ENCODE measurements at places on chromosomes 2 and 18.

DNA sequence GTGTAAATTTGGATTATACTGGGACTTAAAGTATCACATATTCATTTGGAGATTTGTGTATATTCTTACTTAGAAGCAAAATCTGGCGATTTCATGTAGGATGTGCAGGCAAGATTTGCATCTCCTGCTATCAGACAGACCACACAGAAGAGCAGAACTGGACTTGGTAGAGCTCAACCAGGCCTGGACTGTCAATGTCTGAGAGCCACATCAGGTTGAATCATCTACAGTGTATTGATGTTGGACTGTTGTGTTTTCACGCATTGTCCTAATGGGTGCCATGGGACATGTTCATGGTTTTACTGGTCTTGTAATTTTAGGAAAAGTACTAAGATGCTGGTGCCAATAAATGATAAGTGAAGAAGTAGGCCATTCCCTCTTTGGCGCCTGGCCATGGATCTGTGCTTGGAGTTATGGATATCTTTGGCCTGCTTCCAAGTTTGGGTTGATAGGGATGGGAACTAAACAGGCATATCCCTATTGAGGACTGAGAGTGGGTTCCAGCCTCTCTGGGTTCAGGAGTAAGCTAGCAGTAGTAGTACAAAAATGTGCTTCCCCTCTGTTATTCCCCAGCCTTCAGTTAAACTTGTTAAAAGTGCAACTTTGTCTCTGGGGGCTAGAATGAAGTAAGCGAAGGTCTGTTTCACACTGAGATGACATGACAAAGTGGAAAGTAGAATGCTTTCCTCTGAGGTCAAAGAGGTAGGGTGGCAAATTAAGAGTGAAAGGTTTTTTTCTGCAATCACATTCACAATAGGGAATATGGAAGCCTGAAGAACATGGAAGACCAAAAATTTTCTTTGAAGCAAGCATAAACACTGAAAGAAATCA, 49.2 kb upstream of the NEMP2 start:
- DNase-seq: no peak

GRCh38 chr2:121284463-121285449, at the start of gene TFCP2L1:
TFCP2L1 (minus strand) TSS chr2:121285202; CDS start chr2:121285109, 93 bp downstream.
- no peak for DNase-seq

- DNase-seq: no peak
These were observed 715.5 kb upstream of the LRRTM4 start for GRCh38 chr2:78237704-78238103.

DNA sequence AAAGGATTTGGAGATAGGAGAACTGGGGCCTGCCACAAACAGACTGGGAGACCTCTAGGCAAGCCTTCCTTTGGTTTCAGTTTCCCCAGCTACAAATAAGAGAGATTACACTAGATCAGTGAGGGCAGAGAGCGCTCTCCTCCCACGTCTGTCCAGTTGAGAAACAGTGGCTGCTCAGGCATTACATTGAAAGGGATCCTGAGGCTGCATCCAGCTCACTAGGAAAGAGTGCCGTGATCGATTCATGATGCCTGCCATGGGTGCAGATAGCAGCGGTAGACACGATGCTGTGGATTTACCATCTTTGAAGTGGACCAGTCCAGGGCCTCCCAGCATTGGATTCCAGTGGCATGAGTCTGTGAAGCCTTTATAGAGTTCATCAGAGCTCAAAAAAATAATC, 62.6 kb downstream of the EN1 start:
- no peak for DNase-seq

GRCh38 chr18:38688416-38688815, 1122.8 kb upstream of the CELF4 start:
- no peak for DNase-seq

DNA sequence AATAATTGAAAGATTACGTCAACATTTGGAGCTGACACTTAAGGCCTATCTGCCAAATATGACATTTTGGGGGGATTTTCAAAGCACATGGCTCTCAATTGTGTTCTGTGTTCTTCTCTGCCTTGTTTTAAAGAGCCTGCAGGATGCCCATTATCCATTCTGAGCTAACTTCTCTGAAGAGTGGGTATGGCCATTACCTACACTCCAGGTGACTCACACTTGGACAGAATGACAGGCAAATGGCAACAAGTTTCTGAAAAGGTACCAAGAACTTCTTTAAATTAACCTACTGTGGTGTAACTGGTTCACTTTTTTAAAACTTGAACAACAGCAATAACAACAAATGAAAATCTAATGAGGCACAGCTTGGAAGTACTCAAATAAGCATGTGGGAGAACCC, 834.9 kb upstream of the SLC39A10 start:
- DNase-seq: no peak

DNA sequence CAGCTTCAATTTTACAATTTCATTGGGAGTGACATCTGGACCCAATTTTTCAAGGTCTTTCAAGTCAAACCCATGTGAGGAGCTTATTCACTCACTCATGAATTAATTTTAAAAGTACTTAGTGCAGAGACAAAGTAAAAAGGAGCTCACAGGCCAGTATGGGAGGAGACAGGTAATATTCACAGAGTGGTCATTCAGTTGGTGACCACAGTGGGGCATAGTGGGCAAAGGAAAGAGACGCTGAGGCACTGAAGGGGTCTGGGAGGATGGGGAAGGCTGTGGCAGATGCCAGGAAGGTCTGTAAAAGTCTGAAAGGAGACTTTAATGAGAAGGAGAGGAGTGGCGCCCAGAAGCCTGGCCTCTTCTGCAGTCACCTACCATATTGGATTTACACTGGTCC, 76.0 kb downstream of the CD8B2 start:
- DNase-seq: no peak

DNA sequence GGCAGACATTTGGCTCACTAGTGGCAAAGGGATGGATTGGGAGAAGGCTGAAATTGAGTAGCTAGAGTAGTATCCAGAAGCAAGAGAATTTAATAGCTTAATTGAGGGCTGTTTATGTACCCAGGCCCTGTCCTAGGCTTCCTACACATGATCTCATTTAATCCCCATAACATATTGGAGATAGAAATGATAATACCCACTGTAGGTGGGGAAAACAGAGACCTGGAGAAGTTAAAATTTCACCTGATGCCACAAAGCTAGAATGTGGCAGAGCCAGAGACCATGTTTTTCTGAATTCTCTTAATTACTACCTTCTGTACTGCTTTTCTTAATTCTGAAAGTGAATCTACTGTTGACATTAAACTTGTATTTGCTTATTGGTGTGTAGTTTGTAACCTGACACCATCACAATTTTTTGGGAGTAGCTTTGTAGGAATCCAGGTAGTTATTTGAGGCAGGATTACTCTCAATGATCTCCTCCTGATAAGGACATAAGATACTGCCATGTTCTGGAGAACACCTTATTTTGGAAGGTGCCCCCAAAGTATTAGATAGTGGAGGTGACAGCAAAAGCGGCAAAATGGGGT, 42.2 kb downstream of the RAB10 start:
- DNase-seq: no peak

- DNase-seq: no peak
These were observed 252.2 kb downstream of the KLHL29 start for GRCh38 chr2:23637011-23637778.

- no peak for DNase-seq
These were observed 39.7 kb upstream of the MRPL19 start for GRCh38 chr2:75606761-75607399.

DNA sequence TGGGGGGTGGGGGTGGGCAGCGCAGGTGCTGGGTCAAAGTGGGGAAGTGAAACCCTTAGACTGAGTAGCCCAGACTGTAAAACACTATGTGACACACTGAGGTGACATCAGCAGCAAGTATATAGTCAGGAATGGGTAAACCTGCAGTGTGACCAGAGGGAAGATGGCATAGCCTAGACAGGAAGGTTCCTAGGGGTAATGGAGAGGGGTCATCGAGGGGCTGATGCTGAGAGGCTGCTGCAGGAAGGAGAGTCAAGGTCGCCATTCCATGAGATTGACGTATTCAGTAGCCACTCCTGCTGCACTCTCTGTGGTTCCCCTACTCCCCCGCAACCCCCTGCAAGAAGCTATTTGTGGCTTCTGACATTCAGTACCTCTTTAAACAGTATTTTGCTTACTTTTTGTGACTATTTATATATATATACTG, 111.7 kb downstream of the CHST9 start:
- no peak for DNase-seq

GRCh38 chr2:65501074-65501473, 68.7 kb upstream of the SPRED2 start:
- no peak for DNase-seq

GRCh38 chr2:65562890-65563289, 130.5 kb upstream of the SPRED2 start:
- no peak for DNase-seq

DNA sequence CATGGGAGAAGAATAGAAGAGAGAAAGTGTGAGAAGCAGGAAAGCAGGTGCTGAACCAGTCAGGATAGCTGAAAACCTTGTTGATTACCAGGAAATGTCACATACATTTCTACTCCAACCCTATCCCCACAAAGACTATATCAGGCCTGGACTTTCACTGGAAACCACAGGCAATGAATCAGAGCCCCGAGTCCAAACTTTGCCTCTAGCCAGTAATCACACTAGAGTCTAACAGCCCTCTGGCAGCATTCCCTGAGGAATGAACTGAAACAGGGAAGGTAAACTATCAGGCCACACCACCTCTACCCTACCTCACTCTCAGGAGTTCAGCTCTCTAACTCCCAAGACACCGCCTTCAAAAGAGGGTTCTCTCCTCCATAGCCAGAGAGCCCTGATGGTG, 18.7 kb upstream of the IHH start:
- no peak for DNase-seq

DNA sequence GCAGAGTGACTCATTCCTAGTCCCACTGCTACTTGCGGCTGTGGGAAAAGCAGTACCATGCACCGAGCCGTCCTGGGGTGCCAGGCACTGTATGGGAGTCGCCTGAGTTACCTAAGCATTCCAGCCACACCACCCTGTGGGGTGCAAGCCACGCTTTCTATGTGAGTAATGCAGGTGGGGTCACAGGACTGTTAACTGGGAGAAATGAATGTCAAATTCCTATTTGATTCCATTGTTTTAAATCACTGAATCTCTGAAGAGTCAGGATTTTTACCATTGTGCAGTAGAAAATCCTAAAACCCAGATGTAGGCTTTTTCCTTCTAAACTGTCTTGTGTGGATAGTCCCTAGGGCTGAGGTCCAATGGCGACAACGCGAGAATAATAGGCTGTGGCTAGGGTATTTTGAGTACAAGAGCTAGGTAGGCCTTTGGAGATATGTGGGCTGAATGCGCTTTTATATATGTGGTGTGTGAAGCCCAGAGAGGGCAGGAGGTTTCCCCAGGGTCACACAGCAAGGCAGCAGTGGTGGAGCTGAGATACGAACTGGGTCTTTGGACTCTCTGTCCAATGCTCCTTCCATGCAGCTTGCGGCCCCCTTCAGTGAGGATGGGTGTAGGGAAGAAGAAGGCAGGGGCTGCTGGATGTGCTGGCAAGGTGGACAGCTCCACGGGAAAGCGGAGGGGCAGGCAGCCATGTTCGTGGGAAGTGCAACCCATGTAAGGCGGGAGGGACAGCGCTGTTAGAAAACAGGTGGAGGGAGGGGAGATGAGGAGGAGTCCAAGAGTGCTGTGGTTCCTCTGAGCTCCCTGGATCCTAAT, 83.2 kb downstream of the DDX1 start:
- no peak for DNase-seq

DNA sequence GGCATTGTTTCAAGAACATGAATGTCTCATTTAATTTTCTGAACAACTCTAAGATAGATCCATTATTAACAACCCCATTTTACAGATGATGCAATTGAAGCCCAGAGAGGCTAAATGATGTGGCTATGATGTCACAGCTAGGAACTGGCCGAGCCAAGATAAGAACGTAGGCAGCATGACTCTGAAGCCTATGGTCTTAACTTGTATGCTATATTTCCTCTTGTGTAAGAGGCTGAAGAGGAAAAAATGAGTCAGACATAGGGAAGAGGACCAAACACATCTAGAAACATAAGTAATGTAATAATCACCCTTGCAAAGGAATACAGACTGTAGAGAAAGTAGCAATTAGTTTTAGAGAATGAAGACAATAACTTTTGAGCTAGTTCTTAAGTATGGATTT, 416.8 kb downstream of the FIGN start:
- no peak for DNase-seq

DNA sequence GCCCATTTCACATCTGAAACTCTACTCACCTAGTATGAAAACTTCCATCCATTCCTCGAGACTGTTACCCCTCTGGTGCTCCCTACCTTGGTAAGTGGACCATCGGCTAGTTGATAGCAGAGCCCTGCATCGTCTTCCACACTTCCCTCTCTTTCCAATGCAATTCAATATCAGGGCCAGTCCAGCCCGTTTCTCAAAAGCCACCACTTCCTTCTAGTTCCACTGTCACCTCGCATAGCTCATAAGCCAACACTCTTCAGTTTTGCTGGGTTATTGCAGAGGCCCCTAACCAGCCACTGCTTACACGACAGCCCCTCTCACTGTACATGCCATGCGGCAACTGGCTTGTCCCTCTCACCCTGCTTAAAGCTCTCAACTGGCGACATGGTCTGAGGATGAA, 10.2 kb upstream of the ZNF407 start:
- no peak for DNase-seq

GRCh38 chr2:15284614-15285013, 276.5 kb downstream of the NBAS start:
- DNase-seq: no peak

- no peak for DNase-seq
These were observed 81.1 kb upstream of the SLC39A10 start for GRCh38 chr2:195575879-195576401.

DNA sequence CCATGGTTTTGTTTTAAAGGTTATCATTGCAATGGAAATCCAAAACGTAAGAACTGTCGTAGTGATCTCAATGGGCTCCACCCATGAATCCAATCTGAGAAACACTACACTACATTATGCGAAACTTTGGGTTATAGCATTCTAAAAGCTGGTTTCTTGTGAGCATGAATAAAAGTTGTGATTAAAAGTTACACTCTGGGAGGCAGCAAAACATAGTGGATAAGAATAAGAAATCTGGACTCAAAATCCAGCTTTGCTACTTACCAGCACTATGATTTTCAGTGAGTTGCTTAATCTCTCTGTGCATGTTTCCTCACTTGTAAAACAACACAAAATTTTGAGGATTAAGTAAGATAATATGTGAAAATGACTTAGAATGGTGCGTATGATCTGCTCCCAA, 25.7 kb upstream of the THOC1 start:
- DNase-seq: no peak

DNA sequence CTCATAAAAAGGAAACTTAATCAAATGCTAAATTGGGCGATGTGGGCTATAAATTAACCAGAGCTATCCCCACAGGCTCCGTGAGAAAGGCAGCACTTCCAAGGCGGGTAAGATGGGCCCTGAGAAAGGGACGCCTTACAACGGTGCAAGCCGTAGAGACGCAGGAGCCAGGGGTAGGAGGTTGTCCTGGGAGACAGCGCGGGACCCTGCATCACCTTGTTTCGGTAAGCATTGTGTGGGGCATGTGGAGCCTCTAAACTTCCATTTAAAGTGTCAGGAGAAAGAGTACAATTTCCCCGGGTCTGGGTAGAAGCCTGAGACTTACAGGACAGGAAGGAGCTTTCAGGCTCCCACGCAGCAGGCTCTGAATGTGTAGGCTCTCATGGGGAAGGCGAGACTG, 1.2 kb upstream of the PER2 start:
- no peak for DNase-seq

- no peak for DNase-seq
These were observed 498.8 kb upstream of the TCF4 start for GRCh38 chr18:56086786-56087185.

GRCh38 chr2:109209412-109209811, 80.4 kb downstream of the SH3RF3 start:
- DNase-seq: no peak
